ENCODE measurements at places on chromosomes 12 and 14. TPM values are rescaled to one million over a fixed set of nuclear protein-coding genes. Genes with fewer than 3 reads are reported as not detected.
A peak's percentile ranks its signal among the peaks of the same experiment; 100 is the strongest.

The WASHC4 gene
- total RNA-seq: 50.1 TPM

The MANSC4 gene
- 1.1 TPM for total RNA-seq

The CISTR gene
- total RNA-seq: not detected

DNA sequence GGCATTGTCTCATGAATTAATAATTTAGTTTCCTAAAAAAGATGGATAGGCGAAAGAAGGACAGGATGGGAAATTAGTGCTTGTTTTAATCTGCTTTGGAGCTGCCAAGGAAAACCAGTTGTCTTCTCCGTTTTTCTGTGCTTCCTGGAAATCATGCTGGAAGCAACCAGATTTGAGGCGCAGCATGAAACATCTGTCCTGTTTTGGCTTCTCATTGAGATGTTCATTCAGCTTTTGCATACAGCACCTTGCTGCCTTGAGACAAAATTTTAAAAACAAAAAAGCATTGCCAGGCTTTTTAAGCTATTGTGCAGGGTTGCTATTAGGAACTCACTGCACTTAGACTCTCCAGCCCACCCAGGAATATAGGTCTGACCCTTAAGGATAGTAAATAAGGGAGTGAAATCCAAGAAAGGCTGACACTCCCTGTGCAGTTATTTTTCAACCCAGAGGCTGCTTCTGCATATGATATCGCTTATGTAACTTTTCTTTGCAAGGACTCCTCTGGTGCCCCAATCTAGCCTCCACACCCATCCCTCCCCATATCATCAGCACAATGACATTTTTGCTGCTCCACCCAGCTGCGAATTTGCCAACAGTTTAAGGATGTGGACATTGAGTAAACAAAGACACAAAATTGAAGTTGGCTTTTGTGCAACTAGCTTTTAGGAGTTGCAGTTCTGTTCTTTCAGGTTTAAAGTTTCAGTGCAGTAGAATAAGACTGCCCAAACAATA lies 46.9 kb upstream of the MDM1 start:
- peaks cover 2% of the 10 kb centered on the region for H3K4me1 ChIP-seq
- H3K36me3 ChIP-seq: no peaks in the 10 kb centered on the region
- peaks cover 14% of the 10 kb centered on the region for H3K27me3 ChIP-seq
- DNase-seq: no peak

- no peak for DNase-seq
- no peak overlapping the region for H3K27ac ChIP-seq
- H3K4me1 ChIP-seq: peaks cover 3% of the 10 kb centered on the region
These were observed 185.6 kb downstream of the APAF1 start for GRCh38 chr12:98830657-98831056.

- H3K4me1 ChIP-seq: peaks cover 24% of the 10 kb centered on the region
- DNase-seq: no peak
- H3K36me3 ChIP-seq: peaks cover 42% of the 10 kb centered on the region
- no peaks in the 10 kb centered on the region for H3K27me3 ChIP-seq
- no peak overlapping the region for H3K4me3 ChIP-seq
- H3K27ac ChIP-seq: peak overlapping the region; percentile 83
These were observed 5.6 kb downstream of the MYL6 start for GRCh38 chr12:56163533-56164344.

The GLT8D2 gene
- 0.80 TPM for total RNA-seq

GRCh38 chr12:107236824-107237511 lies 143.6 kb upstream of the CRY1 start:
- H3K27me3 ChIP-seq: peaks cover 28% of the 10 kb centered on the region
- no peaks in the 10 kb centered on the region for H3K36me3 ChIP-seq

DNA sequence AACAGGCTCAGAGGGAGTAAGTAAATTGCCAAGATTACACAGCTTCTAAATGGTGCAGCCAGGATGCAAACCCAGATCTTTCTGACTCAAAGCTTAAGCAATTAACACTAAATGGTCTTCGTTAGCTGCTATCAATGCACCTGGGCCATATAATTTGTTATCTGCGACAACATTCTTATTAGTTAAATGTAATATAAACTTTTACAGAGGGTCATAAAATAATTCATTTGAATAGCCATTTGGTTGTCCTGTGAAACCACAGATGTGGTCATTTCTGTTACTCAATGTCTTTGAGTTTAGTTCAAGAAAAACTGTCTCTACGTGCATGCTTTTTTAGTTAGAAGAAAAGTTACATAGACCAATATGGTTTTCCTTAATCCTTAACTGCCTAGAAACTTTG lies 22.1 kb upstream of the NAP1L1 start:
- no peak for DNase-seq
- no peaks in the 10 kb centered on the region for H3K36me3 ChIP-seq
- H3K4me1 ChIP-seq: peaks cover 5% of the 10 kb centered on the region
- H3K4me3 ChIP-seq: no peak overlapping the region
- no peaks in the 10 kb centered on the region for H3K27me3 ChIP-seq

GRCh38 chr12:77727442-77728001 lies 103.2 kb upstream of the NAV3 start:
- no peak overlapping the region for H3K27ac ChIP-seq
- DNase-seq: no peak
- H3K36me3 ChIP-seq: no peaks in the 10 kb centered on the region
- H3K4me1 ChIP-seq: no peaks in the 10 kb centered on the region
- no peaks in the 10 kb centered on the region for H3K27me3 ChIP-seq

DNA sequence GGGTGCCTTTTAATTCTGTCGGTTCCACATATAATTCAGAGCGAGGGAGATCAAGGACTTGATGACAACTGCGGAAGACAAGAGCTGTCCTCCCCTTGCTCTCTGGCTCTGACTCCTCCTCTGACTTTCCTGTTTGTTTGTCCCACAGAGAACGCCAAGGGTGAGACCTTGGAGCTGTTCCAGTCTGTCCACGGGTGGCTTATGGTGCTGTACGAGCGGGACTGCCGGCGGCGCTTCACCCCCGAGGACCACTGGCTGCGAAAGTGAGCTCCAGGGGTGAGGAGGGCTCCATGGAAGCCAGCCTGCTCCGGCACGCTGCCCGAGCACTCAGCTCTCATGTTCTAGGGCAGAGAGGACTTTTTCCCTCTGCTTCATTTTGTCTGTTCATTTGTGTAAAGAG lies 32.8 kb downstream of the UBE3B start:
- H3K36me3 ChIP-seq: peaks cover 25% of the 10 kb centered on the region
- no peak for DNase-seq
- no peaks in the 10 kb centered on the region for H3K4me1 ChIP-seq
- no peak overlapping the region for H3K27ac ChIP-seq

The RTRAF gene
- total RNA-seq: 247 TPM

The ITGB7 gene
- total RNA-seq: 0.93 TPM

DNA sequence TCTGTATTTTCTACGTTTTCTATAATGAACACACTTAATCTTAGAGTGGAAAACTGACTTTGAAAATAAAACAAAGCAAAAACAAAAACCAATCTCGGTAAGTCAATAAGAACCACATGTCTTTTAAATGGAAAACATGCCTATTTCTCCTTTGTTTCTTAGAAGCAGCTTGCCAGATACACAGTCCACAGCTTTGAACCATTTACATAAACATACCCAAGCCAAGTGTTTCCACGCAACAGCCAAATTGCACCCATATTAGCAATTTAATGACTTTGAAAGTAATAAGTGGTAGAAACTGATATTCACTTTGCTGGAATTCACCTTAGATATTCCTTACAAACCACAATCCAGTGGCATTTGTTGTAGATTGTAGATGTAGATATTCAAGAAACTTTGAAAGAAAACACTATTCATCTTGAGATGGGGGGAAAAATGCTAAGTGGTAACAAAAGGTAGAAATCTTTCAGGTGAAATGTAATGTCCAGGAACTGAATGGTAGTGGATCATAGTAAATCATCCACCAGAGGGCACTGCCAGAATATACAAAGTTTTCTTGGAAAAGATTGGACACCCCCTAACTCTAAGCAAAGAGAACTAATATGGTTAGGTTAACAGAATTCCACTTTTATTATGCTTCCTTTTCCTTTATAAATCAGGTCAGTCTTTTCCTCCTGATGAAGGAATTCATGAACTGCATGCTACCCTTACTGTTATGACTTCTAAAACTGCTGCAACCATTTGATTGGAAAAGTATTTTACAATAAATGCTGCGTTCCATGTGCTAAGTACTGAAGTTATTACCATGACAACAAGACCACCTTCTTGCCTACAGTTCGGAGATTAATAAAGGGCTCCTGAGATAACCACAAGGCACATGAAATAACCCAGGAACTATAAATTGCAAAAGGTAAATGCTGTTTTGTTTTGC lies 69.8 kb downstream of the RERG start:
- no peaks in the 10 kb centered on the region for H3K36me3 ChIP-seq
- peaks cover 6% of the 10 kb centered on the region for H3K4me1 ChIP-seq
- H3K27ac ChIP-seq: no peak overlapping the region
- no peak for DNase-seq

The ESRRB gene
- total RNA-seq: 0.29 TPM

DNA sequence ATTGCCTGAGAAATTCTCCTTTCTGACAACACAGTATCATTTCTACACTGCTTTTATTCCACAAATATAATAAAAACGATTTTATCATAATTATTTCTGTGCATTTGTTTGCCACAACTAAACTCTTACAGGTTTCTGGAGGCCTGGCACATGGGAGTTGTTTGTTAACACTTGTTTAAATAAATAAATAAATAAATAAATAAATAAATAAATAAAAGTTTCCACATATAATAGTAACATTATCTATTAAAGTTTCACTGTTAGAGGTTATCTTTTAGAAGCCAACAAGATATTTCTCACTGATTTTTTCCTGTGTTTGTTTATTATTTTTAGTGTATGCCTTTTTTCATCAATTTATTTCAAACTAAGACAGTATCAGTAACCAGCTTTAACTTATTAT lies 323.3 kb downstream of the FOXG1 start:
- no peaks in the 10 kb centered on the region for H3K27me3 ChIP-seq
- no peaks in the 10 kb centered on the region for H3K4me1 ChIP-seq
- no peak for DNase-seq
- H3K4me3 ChIP-seq: no peak overlapping the region
- H3K27ac ChIP-seq: no peak overlapping the region

DNA sequence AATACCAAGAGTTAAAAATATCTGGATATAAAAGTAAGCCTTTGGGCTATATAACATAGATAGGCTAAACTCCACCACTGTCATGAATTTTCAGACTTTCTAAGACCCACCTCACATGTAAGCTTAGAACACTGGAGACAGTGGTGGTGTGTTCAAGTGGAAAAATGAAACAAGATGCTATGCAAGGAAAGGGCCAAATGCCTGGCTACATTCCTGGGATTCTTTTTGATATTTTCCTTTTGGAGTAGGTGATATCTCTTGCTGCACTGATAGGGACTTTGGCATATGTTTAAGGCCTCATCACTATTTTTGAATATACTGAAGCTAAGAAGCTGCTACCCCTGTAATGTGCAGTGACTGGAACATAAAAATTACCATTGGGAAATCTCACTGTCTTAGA lies 341.3 kb downstream of the SLC16A7 start:
- H3K36me3 ChIP-seq: peaks cover 3% of the 10 kb centered on the region
- DNase-seq: no peak
- peaks cover 25% of the 10 kb centered on the region for H3K4me1 ChIP-seq
- no peak overlapping the region for H3K27ac ChIP-seq
- H3K27me3 ChIP-seq: no peaks in the 10 kb centered on the region
- H3K4me3 ChIP-seq: no peak overlapping the region

GRCh38 chr12:46174061-46174662 lies 94.7 kb downstream of the SLC38A1 start:
- H3K36me3 ChIP-seq: no peaks in the 10 kb centered on the region
- no peaks in the 10 kb centered on the region for H3K27me3 ChIP-seq
- no peak overlapping the region for H3K27ac ChIP-seq
- H3K4me1 ChIP-seq: no peaks in the 10 kb centered on the region
- no peak overlapping the region for H3K4me3 ChIP-seq

The CLEC4D gene
- not detected for total RNA-seq

DNA sequence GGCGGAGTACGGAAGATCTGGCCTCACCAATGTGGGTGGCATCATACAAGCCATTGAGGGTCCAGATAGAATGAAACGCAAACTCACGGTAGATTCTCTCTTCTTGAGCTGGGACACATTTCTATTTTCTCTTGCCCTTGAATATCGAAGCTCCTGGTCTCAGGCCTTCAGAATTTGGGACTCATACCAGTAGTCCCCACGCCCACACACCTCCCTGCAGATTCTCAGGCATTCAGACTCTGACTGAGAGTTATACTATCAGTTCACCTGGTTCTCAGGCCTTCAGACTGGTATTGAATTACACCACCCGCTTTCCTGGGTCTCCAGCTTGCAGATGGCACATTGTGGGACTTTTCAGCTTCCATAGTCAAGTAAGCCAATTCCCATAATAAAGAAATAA lies 37.8 kb downstream of the EIF2S3B start:
- no peak overlapping the region for H3K4me3 ChIP-seq
- no peak overlapping the region for H3K27ac ChIP-seq
- peaks cover 1% of the 10 kb centered on the region for H3K4me1 ChIP-seq
- H3K27me3 ChIP-seq: no peaks in the 10 kb centered on the region
- DNase-seq: no peak

The NXPH4 gene
- total RNA-seq: 2.0 TPM

DNA sequence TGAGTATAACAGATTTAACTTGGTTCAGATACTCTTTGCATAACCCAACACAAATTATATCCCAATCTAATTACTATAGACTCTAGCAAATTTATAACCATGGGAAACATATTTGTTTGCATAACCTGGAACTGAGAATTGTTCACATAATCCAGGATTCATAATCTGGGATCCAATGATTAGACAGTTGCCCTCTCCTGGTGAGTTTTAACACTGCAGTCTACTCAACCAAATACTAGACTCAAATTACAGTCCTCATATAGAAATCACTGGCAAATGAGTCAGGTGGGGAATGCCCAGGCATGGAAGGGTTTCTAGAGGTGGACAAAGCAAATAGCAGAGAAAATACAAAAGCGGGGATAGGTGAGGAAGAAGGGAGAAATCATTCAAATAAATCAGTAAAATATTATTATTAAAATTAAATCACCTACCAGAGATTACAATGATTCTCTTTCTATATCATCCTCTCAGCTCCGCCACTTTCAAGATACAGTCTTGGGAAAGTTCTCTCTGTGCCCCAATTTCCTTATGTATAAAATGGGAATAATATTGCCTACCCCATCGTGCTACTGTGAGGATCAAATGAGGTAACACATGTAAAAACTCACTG lies 9.4 kb downstream of the GCH1 start:
- no peak overlapping the region for H3K4me3 ChIP-seq
- DNase-seq: no peak
- no peaks in the 10 kb centered on the region for H3K27me3 ChIP-seq
- H3K4me1 ChIP-seq: peaks cover 22% of the 10 kb centered on the region
- peaks cover 9% of the 10 kb centered on the region for H3K36me3 ChIP-seq
- no peak overlapping the region for H3K27ac ChIP-seq

The KRT86 gene
- total RNA-seq: not detected

The OTOGL gene
- 0.31 TPM for total RNA-seq
